ENCODE measurements at places on chromosomes 3 and 15. TPM values are rescaled to one million over a fixed set of nuclear protein-coding genes. Genes with fewer than 3 reads are reported as not detected.

The SRGAP3 gene
- total RNA-seq = 26.2 TPM

DNA sequence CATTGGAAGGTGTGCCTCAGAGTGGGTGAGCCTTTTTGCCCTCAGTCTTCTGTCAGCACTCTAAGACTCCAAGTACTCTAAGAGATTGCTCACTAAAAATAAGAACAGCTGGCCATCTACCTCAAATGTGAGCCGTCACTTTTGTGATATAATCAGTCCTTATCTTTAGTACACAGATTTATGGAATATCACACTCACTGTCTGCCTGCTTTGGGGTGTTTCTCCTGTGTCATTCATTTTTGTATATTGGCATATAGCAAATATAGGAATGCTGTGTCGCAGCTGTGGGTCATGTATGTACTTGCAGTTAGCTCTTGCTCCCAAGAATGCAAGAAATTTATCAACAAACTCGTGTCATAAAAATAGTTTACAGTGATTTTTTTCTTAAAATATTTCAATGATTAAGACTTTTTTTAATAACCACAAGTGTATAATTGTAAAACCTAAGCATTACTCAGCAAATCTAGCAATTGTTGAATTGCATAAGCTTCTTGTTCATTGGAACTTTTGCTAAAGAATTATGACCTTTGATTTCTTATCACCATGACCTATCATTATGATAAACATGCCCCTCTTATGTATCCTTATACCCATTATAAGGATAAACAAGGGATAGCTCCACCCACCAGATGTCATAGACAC, 18.8 kb downstream of the SETD5 start:
- DNase-seq = no peak

GRCh38 chr15:34332553-34333120, 4.9 kb downstream of the SLC12A6 start:
- no peak for DNase-seq

DNA sequence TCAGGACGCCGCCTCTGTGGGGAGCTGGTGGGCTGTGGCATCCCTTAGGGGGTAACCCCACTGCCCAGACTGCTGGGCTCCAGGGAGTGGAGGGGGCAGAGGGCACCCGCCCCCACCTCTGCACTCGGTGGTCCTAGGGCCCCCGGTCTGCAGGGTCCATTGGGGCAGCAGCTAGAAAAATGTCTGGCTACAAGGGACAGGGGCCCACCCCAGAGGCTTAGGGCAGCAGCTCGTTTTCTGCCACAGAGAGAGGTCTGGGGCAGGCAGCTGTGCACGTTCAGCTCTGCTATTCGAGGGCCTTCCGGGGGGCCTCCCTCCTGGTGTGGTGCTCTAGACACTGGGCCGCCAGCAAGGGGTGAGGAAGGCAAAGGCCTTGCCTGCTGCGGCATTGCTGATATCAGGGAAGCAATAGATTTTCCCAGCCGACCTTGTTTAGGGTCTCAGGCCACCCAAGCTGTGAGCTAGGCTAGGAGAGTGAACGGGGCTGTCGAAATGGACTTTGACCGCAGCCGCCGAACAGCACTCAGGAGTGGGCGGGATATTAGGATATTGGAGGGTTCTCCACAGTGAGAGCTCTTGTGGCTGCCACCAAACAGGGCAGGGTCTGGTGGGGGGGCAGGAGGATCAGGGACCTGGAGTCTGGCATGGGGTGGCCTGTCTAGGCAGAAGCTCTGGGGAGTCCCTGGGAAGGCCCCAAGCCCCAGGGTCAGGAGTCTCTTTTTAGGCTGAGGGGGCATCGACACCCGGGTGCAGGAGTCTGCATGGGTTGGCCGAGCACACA, 61.4 kb upstream of the KLF13 start:
- DNase-seq = no peak

DNA sequence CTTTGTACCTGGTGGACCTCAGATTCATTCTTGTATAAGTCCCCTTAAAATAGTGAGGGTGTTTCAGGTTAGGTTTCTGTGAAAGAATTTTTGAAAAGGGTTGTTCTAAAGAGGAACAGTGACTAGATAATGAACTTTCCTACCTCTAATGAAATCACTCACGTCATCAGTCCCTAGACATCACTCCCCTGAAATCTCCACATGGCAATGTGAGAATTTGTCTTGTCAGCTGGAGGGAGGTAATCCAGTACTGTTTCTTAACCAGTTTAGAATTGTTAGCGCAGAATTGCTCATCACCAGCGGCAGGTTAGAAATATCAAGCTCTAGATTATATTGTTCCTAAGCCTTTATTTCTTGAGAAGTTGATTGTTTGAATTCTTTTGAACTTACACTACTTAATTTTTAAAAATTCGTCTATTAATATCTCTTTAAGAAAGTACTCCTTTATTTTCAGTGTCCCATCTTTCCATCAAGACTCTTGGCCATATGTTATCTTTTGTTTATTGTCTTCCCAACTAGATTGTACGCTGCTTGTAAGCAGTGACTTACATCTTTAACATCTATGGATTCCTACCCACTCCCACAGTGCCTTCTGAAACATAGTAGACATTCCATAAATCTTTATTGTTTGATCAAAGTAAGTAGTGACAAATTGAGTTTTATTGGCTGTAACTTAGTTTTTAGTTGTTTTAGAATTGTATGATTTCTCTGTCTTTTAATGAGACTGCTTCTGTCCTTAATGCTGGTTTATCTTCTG, 52.8 kb downstream of the RASA2 start:
- DNase-seq = no peak

GRCh38 chr15:81171286-81171685, 25.4 kb upstream of the IL16 start:
- DNase-seq = no peak

GRCh38 chr15:71251584-71252043, 136.3 kb downstream of the THSD4 start:
- DNase-seq = no peak

DNA sequence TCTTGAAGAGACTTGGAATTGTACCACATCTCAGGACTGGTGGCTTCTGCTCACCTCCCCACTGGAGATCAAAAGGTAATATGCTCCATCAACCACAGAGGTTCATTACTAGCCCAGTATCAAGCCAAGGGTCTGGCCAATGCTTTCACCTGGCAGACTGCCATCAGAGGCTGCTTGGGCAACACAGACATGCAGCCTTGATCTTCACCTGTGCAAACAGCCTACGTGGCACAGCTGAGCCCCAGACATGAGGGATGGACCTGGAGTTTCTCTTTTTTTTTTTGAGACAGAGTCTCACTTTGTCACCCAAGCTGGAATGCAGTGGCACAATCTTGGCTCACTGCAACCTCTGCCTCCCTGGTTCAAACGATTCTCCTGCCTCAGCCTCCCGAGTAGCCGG, 105.6 kb upstream of the HES1 start:
- DNase-seq = no peak

Data from upper lobe of left lung (tissue), 6 donors.